ENCODE measurements at places on chromosomes 11 and 22. TPM values are rescaled to one million over a fixed set of nuclear protein-coding genes. Genes with fewer than 3 reads are reported as not detected.

- no peak for DNase-seq
These were observed 7.2 kb upstream of the MOB2 start for GRCh38 chr11:1493650-1494244.

DNA sequence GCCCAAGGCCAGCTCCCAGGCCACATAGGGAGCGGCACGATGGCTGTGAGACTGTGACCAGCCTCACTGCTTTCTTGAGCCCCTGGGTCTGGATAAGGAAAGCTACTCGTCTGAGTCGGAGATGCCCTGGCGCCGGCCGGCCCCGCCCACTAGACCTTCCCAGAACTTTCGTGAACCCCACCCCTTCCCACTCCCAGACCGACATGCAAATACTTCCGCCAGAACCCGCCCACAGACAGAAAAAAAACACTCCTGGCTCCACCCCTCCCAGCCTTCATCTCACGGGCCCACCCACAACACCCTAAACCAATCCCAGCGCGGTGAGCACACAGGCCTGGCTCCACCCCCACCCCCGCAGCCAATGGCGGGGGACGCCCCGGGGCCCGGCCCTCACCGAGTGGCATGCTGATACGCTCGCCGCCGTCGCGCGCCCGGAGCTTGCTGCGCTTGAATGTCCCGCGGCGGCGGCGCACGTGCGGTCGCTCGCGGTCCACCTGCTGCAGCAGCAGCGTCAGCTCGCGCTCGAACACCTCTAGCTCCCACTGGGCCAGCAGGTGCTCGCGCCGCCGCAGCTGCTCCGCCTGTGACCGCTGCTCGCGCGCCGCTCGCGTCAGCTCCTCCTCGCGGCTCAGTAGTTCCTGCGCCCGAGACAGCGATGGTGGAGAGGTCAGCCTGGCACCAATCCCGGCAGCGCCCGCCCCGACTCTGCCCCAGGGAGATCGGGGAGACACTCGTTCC is 7.0 kb downstream of the MAP3K11 start:
- peak; percentile 92 for DNase-seq

- DNase-seq, result no peak
These were observed 1.9 kb upstream of the FTH1 start for GRCh38 chr11:61969391-61969758.

DNA sequence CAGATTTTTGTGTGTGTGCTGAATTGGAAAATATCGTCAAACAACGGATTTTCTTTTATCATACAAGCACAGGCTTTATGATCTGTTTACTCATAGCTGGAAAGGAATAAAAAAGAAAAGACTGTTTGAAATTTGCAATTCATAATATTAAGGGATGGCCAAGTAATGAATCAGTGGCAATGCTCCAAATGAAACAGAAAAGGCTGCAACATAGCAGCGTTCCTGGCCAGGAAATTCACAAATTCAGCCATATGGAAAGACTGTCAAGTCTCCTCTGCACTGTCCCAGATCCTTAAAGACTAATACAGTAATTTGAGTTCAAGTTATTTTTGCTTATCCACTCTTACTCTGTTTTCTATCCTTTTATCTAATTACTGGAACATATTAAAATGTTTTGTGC is 98.2 kb downstream of the MSANTD4 start:
- peak; percentile 24 for DNase-seq

The GALNT18 gene
- total RNA-seq, result 12.9 TPM

GRCh38 chr11:125481531-125481930 is 14.5 kb downstream of the FEZ1 start:
- DNase-seq, result no peak

DNA sequence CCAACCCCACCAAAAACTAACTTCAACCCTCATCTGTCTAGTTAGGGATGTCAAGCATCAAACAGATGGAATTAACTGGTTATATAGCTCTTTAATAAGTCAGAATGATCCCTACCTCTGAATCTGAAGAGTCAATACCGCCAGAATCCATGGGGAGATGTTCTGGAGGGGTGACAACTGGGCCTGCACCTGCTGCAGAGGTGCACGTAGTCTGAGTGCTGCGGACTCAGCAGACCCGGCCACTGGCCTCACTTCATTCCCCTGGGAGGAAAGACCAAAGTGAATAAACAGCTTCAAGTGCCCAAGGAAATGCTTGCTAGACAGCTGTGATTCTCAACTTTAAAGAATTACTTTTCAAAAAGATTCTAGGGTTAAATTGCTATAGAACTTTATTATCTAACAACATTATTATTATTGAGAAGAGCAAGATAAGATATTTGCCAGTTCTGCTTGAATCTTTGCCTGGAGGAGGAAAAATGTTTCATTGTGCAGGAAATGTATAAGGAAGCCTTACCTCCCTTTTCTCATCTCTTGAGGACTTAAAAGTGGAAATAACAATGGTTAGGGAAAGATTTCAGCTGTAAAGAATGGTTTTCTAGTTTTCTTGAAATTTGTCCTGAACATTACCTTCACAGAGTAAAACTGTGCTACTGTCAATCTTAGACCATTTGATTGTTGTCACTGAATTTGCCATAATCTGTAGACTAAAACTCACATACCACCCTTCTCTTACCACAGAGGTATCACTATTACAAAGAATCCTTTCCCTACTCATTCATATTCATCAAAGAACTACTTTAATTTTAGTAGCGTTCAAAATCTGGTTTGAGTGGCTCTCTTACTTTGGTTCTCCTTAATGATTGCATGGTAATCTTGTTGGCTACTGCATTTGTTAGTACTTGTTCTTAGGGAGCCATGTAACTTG is 4.2 kb downstream of the XBP1 start:
- no peak for DNase-seq

- no peak for DNase-seq
These were observed 9.3 kb downstream of the TNKS1BP1 start for GRCh38 chr11:57315491-57315890.

Data from skin of body (tissue), 3 donors.